ENCODE measurements at places on chromosomes 16 and 17.

- peak; percentile 93 for DNase-seq
Observed at GRCh38 chr16:31880322-31880979, 6.8 kb downstream of the ZNF267 start.

DNA sequence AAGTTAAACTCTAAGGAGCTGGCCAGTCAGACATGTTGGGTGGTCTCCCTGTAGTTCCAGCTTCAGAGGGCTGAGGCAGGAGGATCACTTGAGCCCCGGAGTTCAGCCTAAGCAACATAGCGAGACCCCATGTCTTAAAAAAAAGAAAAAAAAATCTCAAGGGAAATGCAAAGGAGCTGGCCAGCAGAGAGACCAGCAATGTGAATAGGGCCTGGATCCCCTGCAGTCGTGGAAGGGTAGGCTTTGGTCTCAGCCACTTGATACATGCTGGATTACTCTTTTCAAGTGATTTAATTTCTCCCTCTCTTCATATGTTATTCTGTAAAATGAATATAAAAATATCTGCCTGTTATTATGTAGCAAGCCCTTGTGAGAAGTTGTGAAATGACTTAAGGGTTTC, 207.7 kb downstream of the SPECC1 start:
- DNase-seq = no peak

DNA sequence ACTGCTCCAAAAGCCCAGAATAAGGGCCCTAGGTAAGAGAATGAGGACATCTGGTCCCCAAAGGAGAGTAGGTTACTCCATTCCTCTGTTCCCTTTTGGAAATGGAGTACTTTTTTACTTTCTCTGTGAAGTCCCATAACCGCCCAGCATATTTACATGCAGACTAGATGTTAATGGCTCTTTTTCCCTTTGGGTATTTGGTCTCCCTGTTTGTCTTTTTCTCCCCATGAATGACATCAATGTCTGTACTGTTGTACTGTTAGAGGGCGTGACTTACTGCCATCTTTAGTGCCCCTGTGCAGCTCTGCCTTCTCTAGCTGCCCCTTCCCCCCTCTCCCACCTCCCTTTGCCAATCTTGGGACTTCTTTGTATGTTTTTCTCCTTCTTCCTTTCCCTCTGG, 19.0 kb downstream of the GPR179 start:
- DNase-seq = no peak

DNA sequence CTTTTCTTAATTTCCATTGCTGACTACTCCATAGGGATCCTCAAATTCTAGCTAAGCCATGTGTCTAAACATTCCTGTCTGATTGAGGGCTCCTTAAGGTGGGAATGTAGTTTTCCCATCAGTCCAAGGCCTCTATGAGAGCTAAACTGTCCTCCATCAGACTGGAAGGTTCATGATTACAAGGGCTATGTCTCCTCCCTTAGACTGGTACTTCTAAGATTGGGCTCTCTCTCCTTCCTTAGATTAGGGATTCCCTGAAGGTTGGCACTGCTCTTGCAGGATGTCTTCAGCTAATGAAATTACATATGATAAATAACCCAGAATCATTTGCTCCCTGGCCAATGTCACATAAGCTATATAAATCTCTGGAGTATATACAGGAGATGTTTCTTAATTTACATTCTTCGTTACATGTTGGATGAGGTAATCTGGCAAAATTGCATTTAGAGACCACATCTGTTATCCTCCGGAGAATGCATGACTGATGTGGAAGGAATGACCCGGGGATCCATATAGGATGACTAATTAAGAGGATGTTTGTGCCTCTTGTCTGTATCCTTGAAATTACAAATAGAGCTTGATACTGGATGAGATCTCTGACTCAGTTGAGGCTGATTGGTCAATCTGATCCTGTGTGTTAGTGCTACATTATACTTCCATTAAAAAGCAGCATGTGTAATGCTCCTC, 14.2 kb downstream of the B4GALNT2 start:
- peak; percentile 96 for DNase-seq

DNA sequence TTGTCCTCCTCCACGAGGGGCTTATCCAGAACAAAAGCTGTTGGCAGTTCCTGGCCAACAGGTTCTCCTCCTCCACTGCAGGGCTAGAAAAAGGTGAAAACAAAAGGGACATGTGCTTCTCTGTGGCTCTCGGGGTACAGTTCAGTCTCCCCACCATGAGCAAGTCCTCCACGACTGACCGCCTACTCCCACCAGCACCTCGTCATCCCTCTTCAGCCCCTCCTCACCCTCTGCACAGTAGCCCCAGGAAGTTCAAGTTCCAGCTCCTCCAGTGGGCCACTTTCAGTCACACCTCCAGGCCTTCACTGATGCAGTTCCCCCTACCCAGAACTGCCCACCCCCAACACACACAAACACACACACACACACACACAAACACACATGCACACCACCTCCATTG, 19.4 kb downstream of the KRT9 start:
- DNase-seq = no peak

DNA sequence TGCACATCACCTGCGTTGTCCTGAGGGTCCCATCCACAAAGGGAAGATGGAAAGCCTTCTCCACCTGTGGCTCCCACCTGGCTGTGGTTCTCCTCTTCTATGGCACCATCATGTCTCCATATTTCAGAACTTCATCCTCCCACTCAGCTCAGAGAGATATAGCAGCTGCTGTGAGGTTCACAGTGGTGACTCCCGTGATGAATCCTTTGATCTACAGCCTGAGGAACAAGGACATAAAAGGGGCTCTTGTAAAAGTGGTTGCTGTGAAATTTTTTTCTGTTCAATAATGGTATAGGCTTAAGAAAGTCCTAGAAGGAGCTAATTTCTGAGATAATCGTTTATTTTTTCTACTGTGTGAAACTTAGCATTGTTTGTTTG, 18.7 kb downstream of the ZNF200 start:
- DNase-seq = no peak

DNA sequence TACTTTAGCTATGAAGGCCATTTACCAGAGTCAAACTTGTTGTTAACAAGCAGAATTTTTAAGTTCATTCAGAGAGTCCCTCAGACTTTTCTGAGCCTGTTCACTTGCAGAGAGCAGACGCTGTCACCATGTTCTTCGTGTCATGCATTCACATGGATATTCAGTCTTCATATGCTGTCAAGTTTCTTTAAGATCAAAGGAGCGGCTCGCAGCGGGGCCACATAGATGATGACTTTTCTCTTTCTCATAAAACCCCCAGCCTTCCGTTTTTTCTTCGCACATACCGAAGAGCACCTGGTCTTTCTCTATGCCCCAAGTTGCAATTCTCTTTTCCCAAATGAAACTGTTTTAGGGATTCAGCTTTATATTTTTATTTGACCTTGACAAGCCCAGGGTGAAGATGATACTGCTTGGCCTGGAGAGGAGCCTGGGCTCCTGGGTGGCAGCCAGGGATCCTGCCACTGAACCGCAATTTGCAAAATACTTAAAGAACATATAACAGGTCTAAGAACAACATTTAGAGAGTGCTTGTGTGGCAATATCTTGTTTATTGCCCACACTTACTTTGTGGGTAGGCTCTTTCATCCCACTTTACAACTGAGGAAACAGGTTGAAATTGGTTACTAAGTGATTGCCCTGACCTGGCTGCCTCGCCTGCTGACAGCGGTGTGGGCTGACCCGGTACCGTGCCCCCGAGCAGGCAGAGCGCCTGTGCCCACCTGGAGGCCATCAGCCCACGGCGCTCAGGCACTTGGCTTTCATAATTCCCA, 22.9 kb downstream of the SEC14L1 start:
- DNase-seq = no peak

DNA sequence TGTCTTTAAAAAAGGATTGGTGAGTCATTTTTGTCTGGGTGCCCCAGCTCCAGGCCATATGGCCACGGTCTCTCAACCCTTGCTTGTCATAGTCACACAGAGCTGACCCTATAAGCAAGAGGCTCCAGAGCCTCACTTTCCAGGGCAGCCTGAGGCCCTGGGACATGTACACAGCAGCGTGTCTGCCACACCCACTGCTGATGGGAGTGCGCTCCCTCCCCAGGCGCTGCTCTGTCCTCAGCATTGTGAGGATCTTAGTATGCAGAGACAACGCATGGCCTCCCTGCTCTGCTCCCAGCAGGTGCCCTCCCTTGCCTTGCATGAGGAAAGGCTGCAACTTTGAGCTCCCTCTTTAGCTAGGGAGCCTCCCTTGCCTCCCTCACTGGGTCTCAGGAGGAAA, 80.8 kb upstream of the CRHR1 start:
- DNase-seq = no peak

DNA sequence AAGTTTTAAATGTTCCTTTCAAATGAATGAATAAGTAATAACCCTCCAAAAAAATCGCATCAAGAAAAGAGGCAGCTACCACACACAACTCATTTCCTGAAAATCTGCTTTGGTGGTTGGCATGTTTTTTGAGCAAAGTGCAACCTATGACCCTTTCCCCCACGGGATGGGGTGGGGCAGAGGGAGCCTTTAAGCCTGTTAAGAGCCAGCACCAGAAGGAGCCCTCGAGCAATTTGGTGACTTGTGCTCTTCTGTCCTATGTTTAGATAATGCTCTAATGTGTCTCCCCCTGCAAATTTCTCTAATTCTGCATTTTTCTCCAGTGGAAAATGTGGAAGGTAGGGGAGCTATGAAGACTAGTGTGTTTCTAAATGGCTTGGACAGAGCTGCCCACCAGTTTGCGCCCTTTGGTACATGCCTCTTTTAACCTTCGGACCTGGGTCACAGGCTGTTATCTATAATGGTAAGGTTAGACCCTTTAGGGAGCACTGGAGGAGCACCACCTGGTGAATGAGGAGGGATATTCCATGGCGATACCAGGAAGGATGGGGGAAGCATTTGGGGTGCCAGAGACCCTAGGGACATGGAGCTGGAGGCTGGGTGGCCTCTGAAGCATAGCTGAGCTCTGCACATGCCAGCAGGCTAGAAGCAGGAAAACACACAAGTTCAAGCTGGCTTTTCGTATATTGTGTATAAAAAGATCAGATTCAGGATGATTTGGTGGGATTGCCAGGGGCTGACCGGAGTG, 1.6 kb downstream of the PYCARD start:
- DNase-seq = no peak

- no peak for DNase-seq
Observed at GRCh38 chr16:71724320-71724751, at the start of gene PHLPP2. Gene PHLPP2, minus strand, starts transcription at chr16:71724701. Its CDS starts 9,906 bp downstream, at chr16:71714795.

GRCh38 chr17:70563281-70563820, 394.0 kb downstream of the KCNJ2 start:
- peak; percentile 23 for DNase-seq

GRCh38 chr16:78894886-78895285, 705.7 kb downstream of the MAF start:
- DNase-seq = no peak

DNA sequence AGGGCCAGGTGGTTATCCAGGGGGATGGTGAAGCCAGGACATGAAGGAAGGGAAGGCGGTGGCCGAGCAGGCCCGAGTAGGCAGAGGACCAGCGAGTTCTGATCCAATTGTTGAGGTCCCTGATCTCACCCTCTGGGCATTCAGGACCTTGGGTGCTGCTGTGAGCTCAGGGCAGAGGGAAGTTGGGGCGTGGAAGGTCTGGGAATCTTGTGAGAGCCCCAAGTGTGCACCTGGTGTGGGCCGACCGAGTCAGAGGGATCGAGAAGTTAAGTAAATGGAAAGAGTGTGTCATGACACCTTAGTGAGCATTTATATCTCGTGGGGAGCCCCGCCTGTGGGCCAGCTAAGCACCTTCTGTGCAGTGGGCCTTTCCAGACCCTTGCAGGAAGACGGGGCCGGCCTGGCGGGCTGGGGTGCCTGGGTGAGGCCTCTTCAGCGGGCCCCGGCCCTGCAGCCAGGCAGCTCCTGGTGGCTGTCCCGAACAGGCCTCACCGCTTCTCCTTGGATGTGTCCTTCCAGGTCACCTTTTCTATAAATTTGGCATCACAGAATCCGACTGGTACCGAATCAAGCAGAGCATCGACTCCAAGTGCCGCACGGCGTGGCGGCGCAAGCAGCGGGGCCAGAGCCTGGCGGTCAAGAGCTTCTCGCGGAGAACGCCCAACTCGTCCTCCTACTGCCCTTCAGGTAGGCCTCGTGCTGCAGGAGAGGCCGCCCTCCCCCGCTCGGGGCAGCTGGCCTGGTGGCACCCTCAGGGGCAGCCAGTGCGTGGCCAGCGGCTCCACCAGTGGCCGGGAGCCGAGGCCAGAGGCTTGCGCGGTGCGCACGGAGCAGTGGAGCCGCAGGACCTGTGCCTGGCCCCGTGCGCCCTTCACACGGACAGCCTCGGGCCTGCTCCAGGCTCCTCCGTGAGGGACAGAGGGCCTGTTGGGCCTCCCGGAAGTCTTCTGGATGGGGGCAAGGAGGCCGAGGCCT, 76.0 kb downstream of the BANP start:
- DNase-seq = no peak

DNA sequence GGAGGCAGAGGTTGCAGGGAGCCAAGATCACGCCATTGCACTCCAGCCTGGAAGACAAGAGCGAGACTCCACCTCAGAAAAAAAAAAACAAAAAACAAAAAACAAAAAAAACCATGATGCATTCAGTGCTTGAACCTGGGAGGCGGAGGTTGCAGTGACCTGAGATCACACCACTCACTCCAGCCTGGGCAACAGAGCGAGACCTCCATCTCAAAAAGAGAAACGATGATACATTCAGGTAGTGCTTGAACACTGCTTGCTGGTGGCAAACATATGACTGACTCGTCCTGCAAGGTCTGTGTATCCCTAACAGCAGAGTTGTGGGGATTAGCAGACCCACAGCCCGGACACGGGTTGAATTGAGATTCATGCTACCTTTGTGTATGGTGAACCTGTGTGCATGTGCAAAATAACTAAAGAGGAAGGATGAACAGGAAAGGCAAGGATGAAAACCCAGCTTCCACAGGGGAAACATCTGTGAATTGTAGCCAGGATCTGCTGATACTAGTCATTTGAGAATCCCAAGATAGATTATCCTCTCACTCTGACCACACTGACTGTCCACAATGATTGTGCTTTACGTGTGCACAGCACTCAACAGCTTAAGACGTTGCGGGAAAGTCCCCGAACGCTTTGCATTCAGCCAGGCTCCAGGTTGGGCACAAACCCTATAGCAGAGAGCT, 52.4 kb upstream of the MRPS23 start:
- peak; percentile 85 for DNase-seq

DNA sequence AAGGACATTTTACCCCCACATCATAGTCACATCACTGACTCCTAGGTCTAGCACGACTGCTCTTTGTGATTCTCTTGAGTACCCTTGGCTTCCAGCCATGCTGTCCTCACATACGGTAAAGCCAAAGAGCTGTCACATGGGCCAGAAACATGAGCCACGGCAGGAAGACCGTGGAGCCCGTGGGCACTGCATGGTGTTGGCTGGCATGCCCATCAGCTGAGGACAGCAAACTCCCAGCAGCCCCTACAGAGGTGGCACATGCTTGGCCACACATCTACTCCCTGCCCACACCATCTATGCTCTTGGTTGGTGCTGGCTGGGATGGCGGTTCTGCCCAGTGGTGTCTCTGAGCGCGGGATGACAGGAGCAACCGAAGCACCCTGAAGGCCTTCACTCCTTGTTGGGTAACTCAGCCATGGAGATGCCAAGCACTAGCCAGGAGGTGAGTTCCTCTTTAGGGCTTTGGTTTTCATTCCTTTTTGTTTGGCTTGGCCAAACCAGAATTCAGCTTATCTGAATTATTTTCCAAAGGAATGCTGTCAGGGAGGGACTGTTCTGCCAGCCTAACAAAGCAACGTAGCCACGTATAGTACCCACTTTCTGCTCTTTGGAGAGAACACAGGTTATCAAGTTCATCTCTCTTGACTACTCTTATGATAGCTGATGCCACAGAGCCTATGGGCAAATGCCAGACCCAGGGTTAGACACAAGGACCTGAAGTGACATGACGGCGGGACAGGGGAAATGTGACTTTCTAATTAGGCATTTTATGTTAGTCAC, 10.0 kb downstream of the TNFAIP1 start:
- DNase-seq = peak; percentile 66

Measured in kidney tubule cell (primary cell).